ENCODE measurements at places on chromosomes 2 and 18.

DNA sequence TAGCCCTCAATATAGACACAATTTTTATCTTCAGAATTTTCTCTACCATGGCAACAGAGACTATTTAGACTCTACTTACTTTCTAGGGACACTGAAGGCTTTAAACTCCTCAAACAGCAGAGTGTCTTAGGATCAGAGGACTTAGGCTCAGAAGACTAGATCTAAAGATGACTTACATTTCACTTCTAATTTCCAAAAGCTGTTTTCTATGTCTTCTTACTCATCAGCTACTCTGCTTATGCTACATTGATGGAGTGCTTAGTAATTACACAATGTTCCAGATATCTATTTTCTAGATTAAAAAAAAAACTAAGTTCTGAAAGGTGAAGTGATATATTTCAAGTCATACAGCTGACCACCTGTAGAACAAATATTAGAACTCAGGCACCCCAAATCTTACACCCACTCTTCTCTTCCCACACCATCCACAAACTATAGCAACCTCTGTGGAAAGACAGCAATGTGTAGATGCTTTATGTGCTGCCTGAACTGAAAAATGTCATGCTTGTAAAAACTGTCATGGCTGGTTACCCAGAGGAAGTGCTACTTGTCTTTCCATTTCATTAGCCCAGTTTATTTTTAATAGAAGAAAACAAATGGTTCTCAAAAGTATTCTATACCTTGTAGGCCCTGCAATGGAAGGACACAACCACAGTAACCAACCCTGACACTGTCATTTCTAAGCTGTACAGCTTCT lies 831.0 kb upstream of the ACVR2A start:
- DNase-seq: no peak

GRCh38 chr2:209383212-209383611 lies 40.6 kb upstream of the MAP2 start:
- no peak for DNase-seq

DNA sequence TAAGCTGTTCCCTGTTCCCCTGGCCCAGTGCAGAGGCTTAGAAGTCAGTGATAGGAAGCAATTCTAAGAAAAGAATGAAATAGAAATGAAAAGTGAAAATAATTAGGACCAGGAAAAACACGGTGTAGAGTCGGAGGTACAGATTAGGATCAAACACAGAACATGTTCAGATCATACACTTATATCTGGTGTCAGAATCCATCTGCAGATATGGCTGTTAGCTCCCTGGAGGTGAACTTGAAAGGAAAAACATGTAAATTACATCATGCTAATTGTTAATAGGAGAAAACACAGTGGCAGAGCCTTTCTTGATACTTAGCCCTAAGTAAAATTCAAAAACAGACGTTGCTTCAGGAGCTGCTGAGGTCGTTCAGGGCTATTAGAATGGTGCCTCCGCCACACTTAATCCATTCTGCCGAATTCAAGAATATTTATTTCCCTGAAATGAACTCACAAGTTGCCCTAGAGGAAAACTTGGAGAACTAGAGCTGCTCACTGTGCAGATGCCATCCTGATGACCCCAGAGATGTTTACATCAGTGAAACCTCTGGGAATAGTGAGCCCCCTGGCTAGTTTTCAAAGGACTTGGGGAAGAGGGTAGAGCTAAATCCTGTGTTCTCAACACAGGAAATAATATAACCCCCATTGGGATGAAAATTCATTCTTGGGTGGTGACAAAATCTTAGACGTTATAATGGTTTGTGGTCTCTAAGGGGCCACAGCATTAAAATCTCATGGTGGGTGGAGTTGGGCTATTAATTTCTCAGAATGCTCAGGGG lies 27.5 kb downstream of the LPIN1 start:
- no peak for DNase-seq

- DNase-seq: no peak
Measured at GRCh38 chr18:76379226-76380126, 115.6 kb downstream of the ZNF516 start.

DNA sequence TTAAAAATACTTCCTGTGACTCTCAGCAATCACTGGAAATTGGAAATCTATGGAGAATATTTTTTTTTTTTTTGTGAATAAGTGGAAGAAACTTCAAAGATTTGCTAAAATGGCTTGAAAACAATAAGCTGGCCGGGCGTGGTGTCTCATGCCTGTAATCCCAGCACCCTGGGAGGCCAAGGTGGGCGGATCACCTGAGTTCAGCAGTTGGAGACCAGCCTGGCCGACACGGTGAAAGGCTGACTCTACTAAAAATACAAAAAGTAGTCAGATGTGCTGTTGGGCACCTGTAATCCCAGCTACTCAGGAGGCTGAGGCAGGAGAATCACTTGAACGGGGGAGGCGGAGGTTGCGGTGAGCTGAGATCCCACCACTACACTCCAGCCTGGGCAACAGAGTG lies 155.5 kb upstream of the CAVIN2 start:
- no peak for DNase-seq

DNA sequence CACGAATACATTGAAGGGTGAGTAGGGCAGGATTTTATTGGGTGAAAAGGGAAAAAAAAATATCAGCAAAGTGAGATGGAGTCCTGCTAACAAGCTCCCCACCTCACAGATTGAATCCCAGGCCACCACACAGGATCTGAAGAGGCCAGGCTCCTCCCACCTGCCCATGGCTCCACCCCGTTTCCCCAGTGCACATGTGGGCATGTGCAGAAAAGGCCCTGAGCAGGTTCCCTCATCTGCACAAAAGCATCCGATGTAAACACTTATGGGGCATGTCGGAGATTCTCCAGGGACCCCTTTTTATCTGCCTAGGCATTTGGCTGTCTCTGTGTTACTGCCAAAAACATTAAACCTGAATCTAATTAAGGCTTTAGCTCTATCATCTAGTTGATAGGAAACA lies 35.2 kb downstream of the SKA1 start:
- DNase-seq: no peak

GRCh38 chr2:228707846-228708245 lies 526.4 kb upstream of the SPHKAP start:
- DNase-seq: no peak

DNA sequence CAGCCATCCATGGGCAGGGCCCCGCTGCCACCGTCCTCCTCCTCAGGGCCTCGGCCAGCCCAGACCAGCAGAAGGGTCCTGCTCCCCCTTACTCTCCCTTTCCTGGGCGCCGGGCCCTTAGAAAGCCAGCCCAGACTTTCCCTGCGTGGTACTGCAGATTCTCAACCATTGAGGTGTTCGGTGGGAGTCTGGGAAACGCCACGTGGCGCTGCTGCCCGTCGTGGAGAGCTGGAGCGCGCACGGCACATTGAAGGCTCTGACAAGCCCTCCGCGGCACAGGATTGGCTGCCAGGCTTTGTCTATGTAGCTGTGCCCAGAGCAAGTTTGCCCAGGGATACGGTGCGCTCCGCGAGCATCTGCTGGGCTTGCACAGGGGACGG lies 10.4 kb upstream of the KLHL30 start:
- no peak for DNase-seq

DNA sequence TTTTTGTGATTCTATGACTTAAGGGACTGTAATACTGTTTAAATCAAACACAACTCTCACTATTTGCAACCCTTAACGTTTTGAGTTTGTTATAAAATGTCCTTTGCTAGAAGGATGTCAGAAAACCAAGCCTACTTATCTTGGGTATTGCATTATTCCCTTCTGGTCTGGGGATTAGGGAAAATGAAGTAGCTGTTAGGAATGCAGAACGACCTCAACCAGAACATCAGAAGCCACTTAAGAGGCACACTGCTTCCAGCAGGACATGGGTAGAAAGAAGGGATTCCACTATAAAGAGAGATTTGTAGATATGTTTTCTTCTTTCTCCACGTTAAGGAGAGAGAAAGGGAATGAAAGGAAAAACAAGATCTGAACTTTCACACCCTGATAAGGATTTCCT lies 101.2 kb downstream of the SETBP1 start:
- DNase-seq: no peak

- DNase-seq: no peak
Measured at GRCh38 chr2:159317392-159318088, 31.0 kb upstream of the WDSUB1 start.

- DNase-seq: no peak
Measured at GRCh38 chr2:17604050-17604449, 63.6 kb downstream of the VSNL1 start.

DNA sequence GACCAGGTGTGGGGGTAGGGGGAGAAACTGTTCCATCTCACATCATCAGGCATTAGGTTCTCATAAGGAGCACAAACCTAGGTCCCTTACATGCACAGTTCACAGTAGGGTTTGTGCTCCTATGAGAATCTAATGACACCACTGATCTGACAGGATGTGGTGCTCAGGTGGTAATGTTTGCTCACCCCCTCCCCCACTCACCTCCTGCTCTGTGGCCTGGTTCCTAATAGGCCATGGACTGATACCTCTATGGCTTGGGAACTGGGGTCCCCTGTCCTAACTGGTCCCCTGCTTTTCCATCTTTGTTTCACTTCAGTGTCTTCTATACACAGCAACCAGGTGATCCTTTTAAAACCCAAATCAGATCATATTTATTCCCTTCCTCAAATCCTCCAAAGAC lies 267.8 kb downstream of the TNS1 start:
- no peak for DNase-seq

DNA sequence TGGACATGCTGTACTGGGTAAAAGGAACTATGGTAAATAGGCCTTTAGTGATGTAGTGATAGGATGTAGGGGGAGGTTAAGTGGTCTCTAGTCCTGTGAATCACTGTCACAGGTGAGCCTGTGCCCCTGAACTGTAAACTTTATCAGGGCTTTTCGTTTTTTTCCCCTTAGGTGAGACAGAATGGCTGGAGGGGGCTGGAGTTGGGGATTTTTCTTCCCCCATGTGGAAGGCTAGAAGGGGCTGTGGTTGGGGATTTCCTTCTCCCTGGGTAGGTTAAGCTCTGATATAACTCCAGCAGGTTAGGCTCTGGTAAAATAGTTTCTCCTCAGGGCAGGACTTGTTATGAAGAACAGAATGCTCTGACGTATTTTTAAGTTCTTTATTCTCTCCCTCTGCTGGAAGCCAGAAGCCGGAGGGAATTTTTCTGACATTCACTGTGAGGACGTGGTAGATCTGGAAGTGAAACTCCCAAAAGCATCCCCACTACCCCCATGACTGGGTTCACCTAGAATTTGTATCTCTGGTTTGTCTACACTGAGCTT lies 28.5 kb downstream of the PIKFYVE start:
- DNase-seq: no peak

DNA sequence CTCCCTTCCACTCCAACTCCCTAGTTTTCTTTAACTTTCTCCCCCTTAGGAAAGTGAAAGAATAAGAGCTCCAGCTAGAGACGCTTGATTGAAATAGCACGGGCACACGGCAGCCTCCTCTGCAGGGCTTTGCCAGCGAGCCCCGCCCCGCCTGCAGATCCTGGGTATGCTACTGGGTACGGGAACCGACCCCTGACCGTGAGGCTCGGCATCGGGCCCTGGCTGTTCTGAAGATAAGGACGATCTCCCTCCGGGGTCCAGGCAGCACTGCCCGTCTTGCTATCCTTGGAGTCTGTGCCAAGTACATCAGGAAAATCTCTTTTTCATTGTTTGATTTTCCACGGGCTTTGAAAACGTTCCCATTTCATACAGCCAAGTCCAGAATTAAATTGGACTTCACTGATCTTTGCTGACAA lies 284.5 kb downstream of the MTX2 start:
- DNase-seq: peak; percentile 75

GRCh38 chr2:109473616-109474318 lies 140.0 kb downstream of the SEPTIN10 start:
- DNase-seq: peak; percentile 35

GRCh38 chr2:134675314-134675713 lies 43.5 kb downstream of the TMEM163 start:
- no peak for DNase-seq

DNA sequence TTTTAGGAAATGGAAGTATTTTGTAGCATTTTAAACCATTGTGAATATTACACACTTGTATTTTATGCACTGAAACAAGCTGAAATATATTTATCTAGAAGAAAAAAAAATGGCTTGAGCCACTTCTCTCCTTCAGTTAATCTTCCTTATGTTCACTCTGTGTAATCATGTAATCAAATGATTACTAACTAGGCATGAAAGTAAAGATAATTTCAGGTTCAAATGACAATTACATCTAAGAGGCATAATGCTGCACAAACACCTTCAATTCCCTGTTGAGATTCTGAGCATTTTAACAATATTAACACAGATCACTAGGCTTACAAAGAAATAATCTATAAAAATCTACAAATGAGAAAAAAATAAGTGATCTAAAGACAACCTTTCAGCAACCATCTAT lies 119.6 kb upstream of the ITGB6 start:
- DNase-seq: no peak

GRCh38 chr2:46653539-46653938 lies 174.2 kb downstream of the TMEM247 start:
- no peak for DNase-seq

DNA sequence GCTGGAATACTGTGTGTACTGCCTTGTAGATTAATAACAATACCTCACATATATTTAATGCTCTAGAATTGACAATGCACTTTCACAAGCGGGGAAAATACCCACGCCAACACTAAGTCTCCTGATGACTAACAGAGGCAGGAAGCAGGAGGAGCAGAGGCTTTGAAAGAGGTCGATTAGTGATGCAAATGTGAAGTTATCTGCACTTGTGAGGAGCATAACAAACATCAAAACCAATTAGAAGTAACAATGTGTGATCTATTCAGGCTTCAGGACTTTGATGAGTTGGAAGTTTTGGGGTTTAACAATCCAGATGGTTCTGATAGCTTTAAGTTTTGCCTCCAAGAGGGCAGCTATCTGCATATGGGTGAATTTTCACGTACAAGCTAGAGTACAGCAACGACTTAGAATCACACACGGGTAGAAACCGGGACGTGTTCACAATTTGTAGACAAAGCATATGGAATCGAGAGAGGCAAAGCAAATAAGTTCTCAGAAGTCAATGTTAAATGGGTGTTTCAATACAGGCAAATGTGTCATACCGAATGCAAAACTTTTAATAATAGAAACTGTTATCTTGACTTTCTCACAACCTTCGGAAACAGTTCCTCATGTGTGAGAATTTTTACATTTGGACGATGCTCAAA lies 114.5 kb downstream of the METTL8 start:
- no peak for DNase-seq

DNA sequence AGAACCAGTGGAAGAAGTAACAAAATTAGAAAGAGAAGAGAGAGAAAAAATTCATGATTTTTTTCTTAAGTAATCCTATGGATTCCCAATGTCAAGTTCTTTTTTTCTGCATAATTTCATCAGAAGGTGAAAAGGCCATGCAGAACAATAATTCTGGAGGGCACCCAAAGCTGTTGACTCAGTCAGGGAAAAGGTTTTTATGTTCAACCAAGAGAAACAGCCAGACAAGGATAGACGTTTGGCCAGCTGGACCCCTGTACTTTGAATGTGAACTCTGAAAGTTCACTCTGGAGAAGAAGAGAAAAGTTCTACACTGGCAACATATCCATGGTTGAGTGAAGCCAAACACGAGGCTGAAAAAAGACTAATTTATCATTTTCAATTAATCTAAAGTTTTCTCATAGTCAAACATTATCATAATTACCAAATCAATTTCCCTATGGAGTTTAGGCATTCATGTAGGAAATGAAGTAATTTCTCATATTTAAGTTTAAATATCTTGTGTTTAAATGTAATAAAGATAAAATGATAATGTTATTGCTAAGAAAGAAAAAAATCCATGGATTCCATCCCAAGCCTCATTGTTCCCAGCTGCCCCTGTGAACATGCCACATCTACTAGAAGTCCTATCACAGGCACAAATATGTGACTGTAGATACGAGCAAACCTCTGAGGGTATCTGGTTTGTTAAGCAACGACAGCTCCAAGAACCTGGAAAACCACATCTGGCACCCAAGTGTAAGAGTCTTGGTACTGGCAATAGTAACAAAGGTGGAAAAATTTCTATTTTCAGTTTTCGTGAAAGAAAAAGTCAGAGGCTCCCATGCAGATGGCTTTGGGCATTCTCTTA lies 742.7 kb upstream of the ACVR2A start:
- no peak for DNase-seq

Data from NCI-H1105 (cell line).